ENCODE measurements at places on chromosomes 7 and 10.
A peak's percentile ranks its signal among the peaks of the same experiment; 100 is the strongest.

- no peak for DNase-seq
Observed at GRCh38 chr10:17737027-17737965, 14.7 kb upstream of the TMEM236 start.

- DNase-seq: no peak
Observed at GRCh38 chr10:97222326-97222961, 36.7 kb upstream of the SLIT1 start.

GRCh38 chr7:140625908-140626868 is 14.4 kb downstream of the DENND2A start:
- no peak for DNase-seq

DNA sequence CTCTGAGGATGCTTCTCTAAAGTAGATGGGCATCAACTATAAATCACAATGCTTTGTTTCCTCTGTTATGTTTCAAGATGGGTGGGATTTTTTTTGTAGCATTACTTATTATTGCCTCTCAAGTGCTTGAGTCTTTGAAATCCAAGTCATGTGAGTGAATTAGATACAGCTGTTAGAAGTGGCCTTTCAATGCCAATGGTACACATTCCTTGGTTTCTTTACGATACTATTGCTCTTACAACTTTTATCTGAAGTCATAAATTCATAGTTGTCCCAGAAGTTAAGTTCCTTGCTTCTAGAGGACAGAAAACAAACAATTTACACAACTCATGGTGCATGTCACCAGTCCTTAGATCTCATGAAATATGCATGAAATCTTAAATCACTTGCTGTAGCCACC is 15.5 kb downstream of the CFTR start:
- DNase-seq: no peak

GRCh38 chr10:26448292-26448691 is 10.2 kb downstream of the APBB1IP start:
- no peak for DNase-seq

DNA sequence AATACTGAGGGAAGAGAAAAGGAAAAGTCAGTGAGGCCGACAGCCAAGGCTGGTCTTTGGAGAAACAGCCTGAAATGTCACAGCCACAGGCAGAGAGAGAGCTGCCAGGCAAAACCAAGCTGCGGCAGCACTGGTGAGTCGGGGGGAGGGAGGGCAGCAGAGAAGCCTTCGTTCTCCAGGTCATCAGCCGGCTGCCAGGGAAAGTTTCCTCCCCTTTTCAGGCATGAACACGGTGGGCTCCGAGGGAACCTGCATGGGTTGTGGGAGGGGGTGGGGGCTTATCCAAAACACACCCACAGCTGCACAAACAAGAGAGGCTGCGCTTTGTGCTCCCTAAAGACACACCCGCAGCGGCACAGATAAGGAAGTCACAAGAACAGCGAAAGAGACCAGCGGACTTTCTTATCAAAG is 62.3 kb upstream of the NKX6-2 start:
- DNase-seq: no peak

GRCh38 chr7:134886353-134887057 is 99.8 kb upstream of the AGBL3 start:
- DNase-seq: no peak

GRCh38 chr10:48439581-48440041 is 133.1 kb downstream of the MAPK8 start:
- no peak for DNase-seq

GRCh38 chr7:29565982-29566746 is 2.5 kb downstream of the PRR15 start:
- DNase-seq: no peak

- DNase-seq: peak; percentile 17
Observed at GRCh38 chr7:209906-210305, 17.5 kb downstream of the FAM20C start.

- no peak for DNase-seq
Observed at GRCh38 chr10:120987359-120987758, 136.2 kb downstream of the WDR11 start.

GRCh38 chr10:132162021-132162531 is 24.7 kb upstream of the DPYSL4 start:
- DNase-seq: peak; percentile 18

GRCh38 chr7:50147951-50148808 is 55.1 kb upstream of the ZPBP start:
- peak; percentile 38 for DNase-seq

Data from CD4-positive, alpha-beta T cell treated with Interferon gamma for 1 hour (primary cell).